Fibroblast of the conjunctiva (primary cell): ENCODE measurements at places on chromosomes 12 and 14.

- no peak for DNase-seq
Observed at GRCh38 chr12:114700392-114701103, 16.6 kb upstream of the TBX3 start.

DNA sequence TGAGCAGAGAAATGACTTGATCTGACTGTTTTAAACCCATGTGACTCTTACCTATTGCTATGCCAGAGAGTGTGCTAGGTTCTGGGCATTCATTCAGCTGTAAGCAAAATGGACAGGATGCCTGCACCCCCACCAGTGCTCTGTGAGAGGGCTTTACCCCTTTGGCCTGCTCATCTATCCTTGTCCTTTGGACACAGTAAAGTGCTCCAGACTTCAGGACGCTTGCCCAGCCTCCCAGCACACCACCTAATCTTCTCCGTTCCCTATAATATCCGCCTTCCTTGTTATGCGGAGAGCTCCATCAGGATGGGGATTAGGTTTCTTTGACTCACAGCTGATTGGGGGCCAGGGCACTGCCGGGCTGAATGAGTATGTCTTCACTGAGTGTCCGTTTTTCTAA lies 4.4 kb upstream of the ZNF839 start:
- no peak for DNase-seq

DNA sequence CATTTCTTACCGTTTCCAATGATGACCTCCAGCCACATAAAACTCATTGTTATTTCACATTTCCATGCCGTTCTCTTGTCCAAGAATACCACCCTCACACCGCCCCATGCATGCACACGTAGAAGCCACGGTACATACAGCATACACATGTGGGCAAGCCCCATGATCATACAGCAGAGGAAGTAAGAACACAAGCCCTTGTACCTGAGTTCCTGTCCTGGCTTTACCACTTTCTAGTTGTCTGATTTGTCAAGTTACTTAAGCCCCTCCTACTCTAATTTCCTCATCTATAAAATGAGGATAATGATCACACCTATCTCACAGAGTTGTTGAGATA lies 59.9 kb downstream of the DUSP16 start:
- DNase-seq, result no peak

- no peak for DNase-seq
Observed at GRCh38 chr12:56257491-56258067, 605 bp downstream of the ANKRD52 start.

DNA sequence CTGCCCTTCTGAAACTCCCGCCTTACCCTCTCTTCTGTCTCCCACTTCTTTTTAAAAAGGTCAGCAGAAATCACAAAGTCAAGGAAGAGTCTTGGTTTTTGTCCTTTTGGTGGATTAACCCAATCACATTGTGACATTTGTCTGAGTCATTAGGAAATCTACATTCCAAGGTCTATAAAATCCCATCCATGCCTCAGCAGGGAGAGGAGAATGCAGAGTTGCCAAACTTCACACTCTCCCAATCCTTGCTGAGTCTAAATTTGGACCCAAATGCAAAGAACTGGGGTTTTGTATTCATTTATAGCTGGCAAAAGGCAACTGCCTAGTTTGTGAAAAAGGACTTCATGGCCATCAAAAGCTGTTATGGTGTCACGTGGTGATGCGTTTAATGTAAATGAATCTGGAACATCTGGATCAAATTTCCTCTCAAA lies 67.9 kb downstream of the TMEM30B start:
- no peak for DNase-seq

- no peak for DNase-seq
Observed at GRCh38 chr14:57526942-57527341, 33.3 kb upstream of the CCDC198 start.

DNA sequence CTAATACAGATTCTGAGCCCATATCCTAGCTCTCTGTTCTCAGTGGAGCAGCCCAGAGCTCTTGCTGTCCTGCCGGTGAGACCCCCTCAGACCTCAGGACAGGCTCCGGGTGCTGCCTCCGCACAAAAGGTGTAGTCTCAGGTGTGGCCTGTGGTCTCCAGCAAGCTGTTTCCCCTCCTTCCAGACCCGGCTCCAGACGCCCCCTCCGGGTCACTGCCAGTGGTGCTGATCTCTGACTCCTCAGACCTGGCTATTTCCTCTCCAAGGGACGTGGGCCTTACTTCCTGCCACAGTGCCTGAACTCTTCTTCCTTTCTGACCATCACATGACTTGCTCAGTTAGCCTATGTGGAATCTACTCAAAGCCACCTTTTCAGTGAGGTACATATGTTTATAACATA lies 337.5 kb downstream of the GLT1D1 start:
- no peak for DNase-seq

DNA sequence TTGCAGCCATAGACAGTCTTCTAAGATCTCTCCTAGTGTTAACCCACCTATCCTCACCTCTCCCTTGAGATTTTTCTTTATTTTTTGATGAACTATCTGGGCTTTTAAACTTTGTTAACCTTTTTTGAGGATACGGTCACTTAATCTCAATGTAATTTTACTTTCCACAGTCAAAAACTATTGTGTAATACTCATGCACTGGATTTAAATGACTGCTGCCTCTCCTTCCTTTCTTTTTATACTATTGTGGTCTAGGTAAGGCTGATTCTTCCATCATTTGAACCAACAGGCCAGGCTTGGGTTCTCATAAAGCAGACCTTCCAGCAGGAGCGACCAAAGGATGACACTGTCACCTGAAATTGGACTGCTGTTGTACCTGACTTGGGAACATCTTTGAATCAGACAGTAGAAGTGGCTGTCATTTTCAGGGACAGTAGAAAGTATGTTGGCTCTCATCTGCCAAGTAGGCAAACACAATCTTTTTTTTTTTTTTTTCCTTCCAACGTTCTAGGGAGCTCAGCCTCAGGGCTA lies 689 bp upstream of the PDE3A start:
- no peak for DNase-seq

- DNase-seq, result no peak
Observed at GRCh38 chr12:65612440-65612839, 211.8 kb upstream of the HMGA2 start.

DNA sequence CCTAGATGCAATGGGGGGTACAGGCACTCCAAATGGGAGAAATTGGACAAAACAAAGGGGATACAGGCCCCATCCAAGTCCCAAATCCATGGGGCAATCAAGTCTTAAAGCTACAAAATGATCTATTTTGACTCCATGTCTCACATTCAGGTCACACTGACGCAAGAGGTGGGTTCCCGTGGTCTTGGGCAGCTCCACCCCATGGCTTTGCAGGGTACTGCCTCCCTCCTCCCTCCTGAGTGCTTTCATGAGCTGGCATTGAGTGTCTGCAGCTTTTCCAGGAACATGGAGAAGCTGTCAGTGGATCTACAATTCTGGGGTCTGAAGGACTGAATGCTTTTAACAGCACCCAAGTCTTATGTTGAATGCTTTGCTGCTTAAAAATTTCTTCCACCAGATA lies 274.5 kb upstream of the LRIG3 start:
- no peak for DNase-seq

DNA sequence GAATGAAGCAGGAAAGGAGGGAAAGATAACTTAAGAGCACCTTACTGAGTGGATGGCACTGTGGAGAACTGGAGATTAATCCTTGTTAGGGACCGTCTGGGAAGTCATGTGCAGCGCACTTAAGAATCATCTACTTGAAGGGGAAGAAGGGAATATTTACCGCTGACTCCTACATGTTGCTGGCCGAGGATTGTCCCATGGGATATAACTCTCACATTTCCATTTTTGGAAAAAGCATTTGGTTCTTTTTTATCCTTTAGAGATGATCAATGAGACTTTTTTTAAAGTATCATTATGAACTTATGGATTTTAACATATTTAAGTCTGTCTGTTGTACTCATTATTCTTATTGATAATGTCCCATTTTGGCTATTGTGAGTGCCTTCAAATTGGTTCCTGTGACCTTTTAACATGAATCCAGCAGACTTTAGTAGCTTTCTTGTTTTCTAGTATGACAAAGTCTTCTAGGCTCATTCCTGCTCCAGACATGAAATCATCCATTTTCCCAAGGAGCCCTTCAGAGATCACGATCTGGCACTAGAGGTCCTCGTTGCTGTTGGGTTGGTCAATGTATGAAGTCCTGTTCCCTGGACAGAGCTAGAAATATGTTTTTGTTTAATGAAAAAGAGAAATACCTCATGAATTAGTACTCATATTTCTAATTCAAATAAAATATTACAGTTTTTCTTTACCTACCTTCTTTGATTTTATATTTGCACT lies 20.2 kb upstream of the FAM234B start:
- DNase-seq, result peak; percentile 75

- DNase-seq, result no peak
Observed at GRCh38 chr12:3493859-3494176, 2.8 kb downstream of the PRMT8 start.

GRCh38 chr12:3832738-3833137 lies 40.5 kb downstream of the PARP11 start:
- no peak for DNase-seq

DNA sequence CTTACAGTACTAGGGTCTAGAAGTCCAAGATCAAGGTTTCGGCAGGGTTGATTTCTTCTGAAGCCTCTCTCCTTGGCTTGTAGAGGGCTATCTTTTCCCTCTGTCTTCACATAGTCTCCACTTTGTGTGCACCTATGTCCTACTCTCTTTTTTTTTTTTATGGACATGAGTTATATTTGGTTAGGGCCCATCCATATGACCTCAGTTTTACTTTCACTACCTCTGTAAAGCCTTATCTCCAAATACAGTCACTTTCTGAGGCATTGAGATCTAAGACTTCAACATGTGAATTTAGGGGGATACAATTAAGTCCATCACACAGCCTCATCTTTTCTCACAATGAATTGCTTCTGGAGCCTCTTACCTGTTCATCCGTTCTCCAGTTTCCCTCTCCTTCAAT lies 5.9 kb upstream of the SPTB start:
- no peak for DNase-seq

GRCh38 chr14:102255401-102256190 lies 49.4 kb downstream of the MOK start:
- no peak for DNase-seq
